ENCODE measurements at places on chromosomes 1 and 21.

GRCh38 chr1:93758842-93759515, 77.3 kb upstream of the BCAR3 start:
- DNase-seq = no peak

GRCh38 chr1:199522936-199523335, 504.6 kb upstream of the NR5A2 start:
- no peak for DNase-seq

DNA sequence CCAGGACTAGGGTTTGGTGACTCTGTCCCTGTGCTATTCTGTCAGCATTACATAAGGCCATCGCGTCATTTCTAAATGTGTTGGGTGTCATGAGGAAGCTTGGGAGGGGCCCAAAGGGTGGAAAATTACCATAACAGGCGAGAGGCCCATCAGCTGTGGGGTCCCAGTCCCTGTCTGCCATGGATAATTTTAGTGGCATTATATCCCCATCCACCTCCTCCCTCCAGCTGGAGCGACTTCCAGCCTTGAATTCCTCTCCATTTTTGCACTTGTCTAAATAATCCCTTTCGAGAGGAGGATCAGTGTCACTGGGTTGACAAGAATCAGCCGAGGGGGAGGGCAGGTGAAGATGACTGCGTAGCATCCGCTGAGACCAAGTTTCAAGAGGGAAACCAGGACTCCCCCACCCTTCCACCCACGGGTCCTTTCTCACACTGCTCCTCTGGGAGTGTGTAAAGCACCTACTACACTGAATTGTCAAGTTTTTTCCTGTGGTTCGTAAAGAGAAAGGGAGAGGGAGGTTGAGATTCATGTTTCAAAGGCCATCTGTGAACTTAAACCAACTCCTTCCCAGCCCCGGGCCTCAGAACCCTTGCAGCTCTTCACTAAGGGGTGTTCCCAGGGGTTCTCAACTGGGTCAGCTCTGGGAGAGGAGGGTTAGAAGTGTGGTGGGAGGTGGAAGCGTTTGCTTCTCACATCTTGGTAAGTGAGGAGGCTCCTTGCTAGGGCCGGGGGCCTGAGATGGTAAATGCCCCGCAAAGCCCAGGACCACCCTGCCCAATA, 29.2 kb downstream of the VASH2 start:
- DNase-seq = no peak

GRCh38 chr1:62717483-62717882, 29.3 kb upstream of the DOCK7 start:
- no peak for DNase-seq

DNA sequence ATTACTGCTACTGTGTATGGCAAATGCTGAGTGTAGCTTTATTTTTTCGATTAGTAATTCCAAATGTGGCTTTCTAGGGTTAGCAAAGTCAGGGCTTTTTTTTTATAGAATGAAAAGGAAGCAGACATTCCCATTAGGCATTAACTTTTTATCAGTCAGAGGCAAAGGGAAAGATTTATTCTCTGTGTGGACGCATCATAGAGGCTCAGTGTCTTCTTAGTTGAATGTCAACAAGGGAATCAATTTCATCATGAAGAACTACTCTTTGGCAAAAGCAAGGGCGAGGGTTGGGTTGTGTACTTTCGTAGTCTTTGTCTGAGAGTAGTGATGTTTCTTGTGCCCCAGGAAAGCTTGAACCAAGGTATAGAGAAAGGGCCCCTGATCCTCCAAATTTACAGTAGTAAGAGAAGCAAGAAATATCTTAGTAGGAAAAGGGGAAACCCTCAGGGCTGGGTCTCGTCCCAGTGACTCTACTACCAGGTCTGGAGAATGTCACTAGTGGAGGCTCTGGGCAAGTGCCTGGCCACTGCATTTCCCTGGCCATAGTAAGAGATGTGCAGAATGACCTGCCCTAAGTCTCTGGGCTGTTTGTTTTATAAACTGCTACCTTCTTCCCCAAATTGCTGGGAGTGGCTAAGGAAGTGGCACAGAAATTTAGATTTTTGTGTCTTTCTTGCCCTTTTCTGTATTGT, 30.0 kb upstream of the MACF1 start:
- no peak for DNase-seq

DNA sequence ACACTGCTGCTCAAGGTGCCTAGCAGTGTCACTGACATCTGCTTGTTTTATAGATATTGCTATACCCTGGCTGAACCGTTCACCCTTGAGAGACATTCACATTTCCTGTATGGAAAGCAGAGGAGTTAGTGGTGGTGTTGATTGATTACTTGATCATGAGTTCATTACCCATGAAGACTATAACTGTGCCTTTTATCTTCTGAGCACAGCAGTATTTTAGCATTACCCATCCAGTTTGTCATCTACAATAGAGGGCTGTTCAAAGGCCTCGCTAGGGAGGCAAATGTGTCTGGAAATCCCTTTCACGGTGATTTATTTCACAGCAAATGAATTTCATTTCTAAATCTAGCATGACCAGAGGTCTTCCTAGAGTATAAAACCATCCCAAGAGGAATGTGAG, 160.0 kb downstream of the DNM3 start:
- DNase-seq = no peak

GRCh38 chr1:155325603-155325893, 4.9 kb downstream of the RUSC1 start:
- DNase-seq = no peak

Measured in NAMALWA (cell line).